ENCODE measurements at places on chromosomes 3 and 15.

- DNase-seq = peak; percentile 81
Measured at GRCh38 chr3:186783058-186783730, at the start of gene EIF4A2. EIF4A2 (plus strand) TSS chr3:186783577; CDS start chr3:186783611, 34 bp downstream.

- DNase-seq = no peak
Measured at GRCh38 chr15:66025015-66025452, 155.7 kb downstream of the RAB11A start.

DNA sequence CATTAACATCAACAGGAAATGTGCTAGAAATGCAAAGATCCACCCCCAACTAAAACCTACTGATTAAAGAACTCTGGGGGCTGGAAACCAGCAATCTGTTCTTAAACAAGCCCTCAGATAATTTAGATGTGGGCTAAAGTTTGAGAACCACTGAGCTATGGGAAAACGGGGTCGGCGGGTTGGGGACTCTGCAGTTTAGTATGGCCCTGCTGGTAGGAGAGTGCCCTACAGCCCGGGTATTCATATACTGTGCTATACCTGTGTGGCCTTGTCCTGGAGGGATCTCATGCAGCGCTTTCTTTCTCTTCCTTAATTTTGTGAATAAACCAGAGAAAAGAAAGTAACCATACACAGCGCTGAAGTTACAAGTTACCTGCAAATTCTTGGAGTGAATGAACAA lies 189.7 kb upstream of the GBE1 start:
- no peak for DNase-seq

DNA sequence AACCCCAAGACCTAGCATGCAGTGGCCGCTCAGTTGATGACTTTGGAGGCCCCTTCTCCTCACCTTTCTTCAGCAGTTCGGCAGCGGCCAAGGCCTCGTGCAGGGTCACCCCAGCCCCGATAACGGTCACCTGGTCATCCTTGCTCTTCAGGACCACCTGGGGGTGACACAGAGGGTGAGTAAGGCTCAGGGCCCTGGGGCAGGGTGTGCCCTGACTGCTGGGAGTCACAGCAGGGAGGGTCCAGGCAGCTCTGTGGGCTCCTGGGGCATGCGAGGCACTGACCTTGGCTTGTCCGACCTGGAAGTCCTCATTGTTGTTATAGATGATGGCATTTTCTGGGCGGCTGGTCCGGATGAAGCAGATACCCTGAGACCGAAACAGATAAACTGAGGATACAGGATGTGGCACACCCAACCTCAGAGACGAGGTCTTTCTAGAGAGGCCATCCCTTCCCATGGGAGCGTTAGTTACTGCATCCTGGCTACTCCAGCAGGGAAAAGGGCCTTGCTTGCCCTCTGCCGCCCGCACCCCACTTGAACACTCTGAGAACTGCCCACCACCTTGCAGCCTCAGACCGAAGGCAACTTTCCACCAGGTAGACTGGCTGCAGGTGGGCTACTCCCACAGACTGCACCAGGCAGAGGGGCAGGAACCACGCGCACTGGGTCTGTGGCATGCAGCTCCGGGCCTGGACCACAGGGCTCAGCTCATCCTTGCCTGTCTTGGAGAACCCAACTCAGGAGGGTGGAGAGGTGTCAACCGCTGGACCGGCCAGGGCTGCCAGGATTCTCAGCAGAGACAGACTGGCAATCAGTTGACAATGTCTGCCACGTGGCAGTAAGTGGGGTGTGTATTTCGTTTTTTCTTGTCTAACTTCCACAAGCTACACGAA lies 27.6 kb downstream of the TKT start:
- DNase-seq = no peak

GRCh38 chr15:70098461-70099166 lies 897 bp upstream of the TLE3 start:
- no peak for DNase-seq

GRCh38 chr3:179825527-179826246 lies 172.8 kb downstream of the USP13 start:
- no peak for DNase-seq

GRCh38 chr15:74134387-74135027 lies 4.1 kb downstream of the ISLR2 start:
- DNase-seq = no peak

- no peak for DNase-seq
Measured at GRCh38 chr3:114452937-114453336, 159.1 kb downstream of the TIGIT start.

- DNase-seq = no peak
Measured at GRCh38 chr15:29208352-29208751, 61.3 kb downstream of the NSMCE3 start.

DNA sequence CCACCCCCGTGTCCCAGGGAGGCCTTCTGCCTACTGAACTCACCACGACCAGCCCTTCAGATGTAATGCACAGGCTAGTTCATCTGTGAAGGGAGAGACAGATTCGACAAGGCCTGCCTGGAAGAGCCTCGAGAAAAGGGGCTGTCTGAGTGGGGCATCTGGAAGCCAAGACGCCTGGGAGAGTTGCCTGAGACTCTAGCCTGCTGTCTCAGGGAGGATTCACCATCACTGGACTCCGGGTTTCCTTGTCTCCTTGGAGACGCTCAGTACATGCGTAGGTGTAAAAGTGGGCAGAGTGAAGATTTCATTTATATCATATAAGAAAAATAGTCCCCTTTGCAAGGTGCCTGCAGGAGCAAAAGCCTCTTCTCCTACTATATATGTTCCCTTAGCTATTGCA lies 468.9 kb downstream of the FOXP1 start:
- DNase-seq = no peak

DNA sequence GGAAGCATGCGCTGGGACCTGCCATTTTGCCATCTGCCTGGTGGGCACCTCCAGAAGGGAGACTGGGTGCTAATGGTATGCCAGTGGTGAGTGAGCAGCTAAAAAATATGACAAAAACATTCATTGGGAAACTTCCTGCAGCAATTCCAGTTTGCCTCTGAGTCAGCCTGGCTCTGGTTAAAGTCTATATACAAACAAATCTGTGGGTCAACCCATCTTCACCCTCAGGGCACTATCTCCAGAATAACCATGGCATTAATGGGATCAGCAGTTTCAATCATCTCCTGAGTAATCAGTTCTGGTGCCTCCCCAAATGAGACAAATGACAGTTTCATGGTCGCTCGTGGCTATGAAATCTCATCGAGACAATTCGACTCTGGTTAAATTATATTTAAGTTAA lies 21.5 kb downstream of the FRMD4B start:
- no peak for DNase-seq

DNA sequence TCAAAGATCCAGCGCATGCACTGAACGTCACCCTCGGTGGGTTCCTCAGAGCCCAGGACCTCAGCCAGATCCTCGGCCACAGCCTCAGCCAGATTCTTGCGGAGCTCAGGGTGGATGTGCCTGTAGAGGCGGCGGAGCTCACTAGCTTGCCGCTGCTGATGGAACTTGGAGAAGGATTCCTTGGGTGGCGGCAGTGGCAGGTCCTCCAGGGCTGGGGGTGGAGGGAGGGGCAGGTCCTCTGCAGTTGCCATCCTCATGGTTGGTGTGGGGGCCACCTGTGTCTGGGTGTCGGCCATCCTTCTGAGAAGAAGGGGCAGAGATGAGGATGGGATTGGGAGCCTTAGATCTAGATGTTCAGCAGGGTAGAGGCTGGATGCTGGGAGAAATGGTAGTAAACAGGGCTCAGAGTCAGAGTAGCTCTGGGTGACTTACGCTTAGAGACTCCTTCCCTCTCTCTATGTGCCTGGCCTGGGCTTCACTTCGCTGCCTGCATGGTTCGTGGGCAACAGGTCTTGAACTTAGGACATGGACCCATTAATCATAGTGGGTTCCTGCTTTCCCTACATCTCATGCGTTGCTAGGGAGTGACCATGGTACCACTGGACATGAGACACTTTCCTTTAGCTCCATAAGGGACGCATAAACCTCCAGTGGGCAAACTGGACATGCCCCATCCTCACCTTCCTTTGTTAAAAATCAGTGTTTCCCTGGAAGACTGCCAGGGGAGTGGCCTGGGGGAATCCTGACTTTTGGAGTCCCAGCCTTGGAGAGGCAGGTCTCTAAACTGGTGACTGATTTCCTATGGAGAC lies 3.0 kb downstream of the XIRP1 start:
- DNase-seq = no peak

DNA sequence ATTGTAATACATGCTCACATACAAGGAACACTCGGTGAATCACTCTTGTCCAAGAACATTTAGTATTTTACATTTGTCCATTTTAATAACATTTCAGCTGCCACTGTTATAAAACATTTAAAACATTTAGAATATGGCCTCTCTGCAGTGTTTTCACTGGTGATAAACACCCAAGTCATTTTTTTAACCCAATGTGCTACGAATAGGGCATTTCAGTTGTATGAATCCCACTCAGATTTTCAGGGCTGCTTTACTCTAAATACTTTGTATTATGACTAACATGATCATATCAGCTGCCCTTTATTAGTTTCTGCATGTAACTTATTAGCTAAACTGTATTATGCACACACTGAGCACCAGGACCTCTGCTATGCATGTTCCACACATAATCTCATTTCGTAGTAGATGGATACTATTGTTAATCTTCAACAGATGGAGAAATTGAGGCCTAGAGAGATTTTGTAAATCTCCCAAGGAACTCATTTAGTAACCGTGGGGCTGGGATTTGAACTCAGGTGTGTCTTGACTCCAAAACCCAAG lies 148.6 kb upstream of the CDIN1 start:
- no peak for DNase-seq

GRCh38 chr3:197189623-197190022 lies 108.8 kb downstream of the DLG1 start:
- DNase-seq = no peak

- no peak for DNase-seq
Measured at GRCh38 chr3:98233468-98233867, 30.6 kb upstream of the OR5H6 start.

DNA sequence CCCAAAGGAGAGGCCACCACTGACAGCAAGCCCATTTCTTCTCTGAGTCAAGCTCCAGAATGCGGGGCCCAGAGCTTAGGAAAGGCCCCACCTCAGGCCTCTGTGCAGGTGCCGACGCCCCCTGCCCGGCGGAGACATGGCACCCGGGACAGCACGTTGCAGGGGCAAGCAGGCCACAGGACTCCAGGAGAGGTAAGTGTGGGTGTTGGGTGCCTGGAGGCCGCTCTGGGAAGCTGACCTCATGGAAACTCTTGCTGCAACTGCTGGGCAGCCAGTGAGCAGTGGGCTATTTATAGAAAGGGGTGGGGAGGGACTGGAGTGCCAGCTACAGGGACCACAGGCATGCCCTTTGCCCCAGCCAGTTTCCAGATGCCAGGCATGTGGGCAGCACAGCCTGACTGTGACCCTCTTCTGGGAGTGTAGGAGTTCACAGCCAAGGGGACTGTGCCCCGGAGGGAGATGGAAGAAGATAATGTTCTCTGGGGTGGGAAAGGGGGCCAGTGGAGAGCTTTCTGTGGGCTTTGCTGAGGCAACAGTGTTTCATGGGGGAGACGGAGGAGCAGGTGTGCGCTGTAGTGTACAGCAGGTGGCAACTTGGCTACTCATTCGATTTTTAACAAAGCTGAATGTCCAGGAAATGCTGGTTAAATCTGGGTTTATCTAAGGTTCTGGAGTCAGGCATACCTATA lies 23.7 kb downstream of the ALPK3 start:
- no peak for DNase-seq

- no peak for DNase-seq
Measured at GRCh38 chr15:101635944-101636727, 16.0 kb downstream of the TM2D3 start.

DNA sequence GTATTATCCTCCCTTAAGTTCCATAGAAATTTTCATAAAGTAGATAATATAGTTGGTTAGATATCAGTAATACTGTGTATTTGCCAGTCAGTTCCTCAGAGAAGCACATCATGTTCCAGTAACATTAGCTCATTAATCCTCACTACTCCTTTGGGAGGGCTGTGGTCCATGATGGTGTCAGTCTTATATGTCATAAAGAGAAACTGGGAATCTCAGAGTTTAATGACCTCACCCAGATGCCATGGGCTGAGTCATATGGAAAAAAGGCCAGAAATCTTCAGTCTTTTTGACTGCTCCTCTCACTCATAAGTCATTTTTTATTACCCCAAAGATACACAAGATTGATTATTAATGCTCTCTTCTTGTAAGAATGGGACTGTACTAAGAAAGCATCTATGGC lies 188.6 kb downstream of the CHL1 start:
- DNase-seq = no peak

DNA sequence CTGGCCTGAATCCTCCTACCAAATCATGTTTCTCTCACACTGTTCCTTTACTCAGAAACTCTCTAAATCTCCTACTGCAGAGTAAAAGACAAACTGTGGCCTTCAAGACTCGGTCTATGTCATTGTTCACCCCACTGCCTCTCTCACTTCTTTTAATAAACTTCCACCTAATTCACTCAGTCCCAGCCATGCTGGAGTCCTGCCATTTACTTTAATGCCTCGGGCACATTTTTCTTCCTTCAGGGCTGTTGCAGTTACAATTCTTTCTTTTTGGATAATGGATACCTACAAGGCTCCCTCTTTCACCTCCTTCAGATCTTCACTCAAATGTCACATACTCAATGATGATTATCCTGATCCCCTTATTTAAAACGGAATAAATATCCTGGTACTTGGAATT lies 955.6 kb downstream of the ROBO1 start:
- no peak for DNase-seq

- DNase-seq = no peak
Measured at GRCh38 chr3:182436547-182436946, 356.8 kb upstream of the ATP11B start.

DNA sequence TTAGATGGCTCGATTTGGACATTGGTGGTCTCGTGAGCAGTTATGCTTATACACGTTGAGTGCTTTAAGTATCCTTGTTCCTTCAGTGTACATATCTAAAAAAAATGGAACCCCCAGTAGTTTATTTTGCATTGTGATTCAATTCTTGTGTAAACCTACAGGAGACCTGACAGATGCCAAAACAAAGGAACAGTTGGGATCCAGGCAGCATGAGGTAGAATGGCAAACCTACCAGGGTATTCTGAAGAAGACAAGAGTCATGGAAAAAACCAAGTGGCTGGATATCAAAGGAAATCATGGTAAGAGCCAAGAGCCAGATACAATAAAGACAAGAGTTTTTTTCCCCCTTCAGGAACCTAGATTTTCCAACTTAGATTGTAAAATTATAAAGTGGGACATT lies 2.0 kb downstream of the TMEM62 start:
- no peak for DNase-seq

DNA sequence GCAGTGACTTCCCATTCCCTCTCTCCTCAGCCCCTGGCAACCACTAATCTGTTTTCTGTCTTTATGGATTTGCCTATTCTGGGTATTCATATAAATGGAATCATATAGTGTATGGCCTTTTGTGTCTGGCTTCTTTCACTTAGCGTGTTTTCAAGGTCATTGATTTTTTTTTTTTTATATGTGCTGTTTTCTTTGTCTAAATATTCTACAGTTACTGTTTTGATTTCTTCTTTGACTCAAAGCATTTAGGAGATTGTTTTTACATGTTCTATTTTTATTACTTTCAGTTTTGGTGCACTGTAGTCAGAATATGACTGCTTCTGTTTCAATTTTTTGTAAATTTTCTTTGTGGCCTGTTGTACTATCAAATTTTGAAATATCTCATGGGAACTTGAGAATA lies 71.9 kb upstream of the RNU6-1 start:
- no peak for DNase-seq

- no peak for DNase-seq
Measured at GRCh38 chr3:67017211-67017610, 19.1 kb downstream of the KBTBD8 start.
